A673 (cell line): ENCODE measurements at places on chromosomes 3 and 15. TPM values are rescaled to one million over a fixed set of nuclear protein-coding genes. Genes with fewer than 3 reads are reported as not detected.

EPHB3 gene
- total RNA-seq, result 15.6 and 19.4 TPM in 2 replicates

CGGBP1 gene
- 113 and 120 TPM in 2 replicates for total RNA-seq

ERC2 gene
- total RNA-seq, result 0.90 and 1.4 TPM in 2 replicates

RPP25 gene
- total RNA-seq, result 20.6 and 22.5 TPM in 2 replicates

KCNAB1 gene
- not detected in 2 replicates for total RNA-seq

HRG gene
- total RNA-seq, result not detected in 2 replicates

DNA sequence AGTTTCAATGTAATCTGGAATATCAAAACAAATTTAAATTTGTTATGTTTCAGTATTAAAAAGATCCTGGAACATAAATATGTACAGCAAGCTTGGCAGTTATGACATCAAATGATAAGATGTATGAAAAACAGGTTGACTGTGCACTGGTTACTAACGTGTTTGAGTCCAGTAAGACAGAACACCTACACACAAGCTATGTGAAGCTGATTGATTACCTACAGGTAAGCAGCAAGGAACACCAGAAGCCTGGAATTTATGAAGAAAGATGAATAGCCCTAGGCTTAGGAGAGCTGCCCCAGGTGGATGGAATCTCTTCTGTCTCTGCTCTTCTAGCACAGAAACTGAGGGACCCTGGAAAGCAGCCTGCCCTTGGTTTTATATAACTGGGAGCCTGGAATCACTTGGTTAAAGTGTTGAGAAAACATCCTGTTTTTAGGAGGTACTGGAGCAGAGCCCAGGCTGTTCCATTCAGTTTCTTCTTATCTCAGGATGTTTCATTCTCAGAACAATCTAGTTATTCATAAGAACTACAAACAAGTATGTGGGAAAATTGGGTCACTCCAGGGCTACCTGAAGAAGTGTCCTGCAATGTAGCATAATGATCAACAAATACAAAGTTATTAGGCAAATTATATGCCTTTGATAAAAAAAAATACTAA is 36.3 kb downstream of the SLITRK3 start:
- no peaks in the 10 kb centered on the region for H3K36me3 ChIP-seq
- H3K27me3 ChIP-seq, result no peaks in the 10 kb centered on the region
- no peaks in the 10 kb centered on the region for H3K4me1 ChIP-seq
- no peak overlapping the region for H3K4me3 ChIP-seq
- no peak overlapping the region for H3K27ac ChIP-seq
- DNase-seq, result no peak

GRCh38 chr3:139491966-139492365 is 15.7 kb upstream of the RBP2 start:
- H3K4me1 ChIP-seq, result no peaks in the 10 kb centered on the region
- no peak overlapping the region for H3K27ac ChIP-seq
- peak; percentile 15 for DNase-seq
- peaks cover 9% of the 10 kb centered on the region for H3K27me3 ChIP-seq
- no peaks in the 10 kb centered on the region for H3K36me3 ChIP-seq

DNA sequence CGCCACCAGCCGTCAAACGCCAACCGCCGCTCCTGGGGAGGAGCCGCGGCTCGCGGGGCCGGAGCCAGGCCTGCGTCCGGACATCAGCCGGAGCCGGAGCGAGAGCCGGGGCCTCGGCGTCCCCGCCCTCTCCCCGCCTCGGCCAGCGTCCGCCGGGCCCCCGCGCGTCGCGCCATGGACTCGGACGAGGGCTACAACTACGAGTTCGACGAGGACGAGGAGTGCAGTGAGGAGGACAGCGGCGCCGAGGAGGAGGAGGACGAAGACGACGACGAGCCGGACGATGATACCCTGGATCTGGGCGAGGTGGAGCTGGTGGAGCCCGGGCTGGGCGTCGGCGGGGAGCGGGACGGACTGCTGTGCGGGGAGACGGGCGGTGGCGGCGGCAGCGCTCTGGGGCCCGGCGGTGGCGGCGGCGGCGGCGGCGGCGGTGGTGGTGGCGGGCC is 359 bp downstream of the ARIH1 start:
- H3K4me3 ChIP-seq, result peak overlapping the region; percentile 96
- peak; percentile 37 for DNase-seq
- peak overlapping the region; percentile 99 for H3K27ac ChIP-seq
- peaks cover 28% of the 10 kb centered on the region for H3K36me3 ChIP-seq

DNA sequence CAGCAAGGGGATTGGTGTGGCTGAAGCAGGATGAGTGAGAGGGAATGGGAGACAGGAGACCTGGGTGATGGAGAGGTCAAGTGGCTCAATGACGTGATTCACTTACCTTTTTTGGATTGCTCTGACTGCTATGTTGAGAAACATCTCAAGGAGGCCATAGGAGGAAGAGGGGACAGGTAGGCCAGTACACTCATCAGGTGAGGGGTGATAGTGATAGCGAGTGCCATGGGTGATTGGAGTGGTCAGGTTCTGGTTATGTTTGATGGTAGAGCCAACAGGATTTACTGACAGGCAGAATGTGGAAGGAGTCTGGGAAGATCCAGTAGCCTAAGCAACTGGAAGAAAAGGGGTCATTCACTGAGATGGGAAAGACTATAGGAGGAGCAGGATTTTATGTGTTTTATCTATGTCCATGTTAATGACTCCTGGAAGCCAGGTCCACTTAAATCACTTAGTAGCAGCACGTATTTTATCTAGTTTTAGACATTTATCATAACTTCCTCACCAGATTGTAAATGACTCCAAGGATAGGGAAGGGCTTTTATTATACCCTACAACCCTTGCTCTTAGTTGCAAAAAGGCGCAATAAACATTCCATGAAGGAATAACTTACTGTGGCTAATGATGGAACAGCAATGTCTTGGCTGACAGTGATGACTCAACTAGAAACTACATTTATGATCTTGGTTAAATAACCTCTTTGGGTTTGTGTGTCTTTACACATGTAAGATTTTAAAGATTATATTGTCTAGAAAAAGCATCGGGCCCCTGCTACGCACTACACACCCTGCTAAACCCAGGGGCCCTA is 119.8 kb upstream of the RNF7 start:
- H3K36me3 ChIP-seq, result no peaks in the 10 kb centered on the region
- no peaks in the 10 kb centered on the region for H3K27me3 ChIP-seq
- H3K4me1 ChIP-seq, result no peaks in the 10 kb centered on the region
- DNase-seq, result no peak
- H3K27ac ChIP-seq, result no peak overlapping the region
- no peak overlapping the region for H3K4me3 ChIP-seq

DNA sequence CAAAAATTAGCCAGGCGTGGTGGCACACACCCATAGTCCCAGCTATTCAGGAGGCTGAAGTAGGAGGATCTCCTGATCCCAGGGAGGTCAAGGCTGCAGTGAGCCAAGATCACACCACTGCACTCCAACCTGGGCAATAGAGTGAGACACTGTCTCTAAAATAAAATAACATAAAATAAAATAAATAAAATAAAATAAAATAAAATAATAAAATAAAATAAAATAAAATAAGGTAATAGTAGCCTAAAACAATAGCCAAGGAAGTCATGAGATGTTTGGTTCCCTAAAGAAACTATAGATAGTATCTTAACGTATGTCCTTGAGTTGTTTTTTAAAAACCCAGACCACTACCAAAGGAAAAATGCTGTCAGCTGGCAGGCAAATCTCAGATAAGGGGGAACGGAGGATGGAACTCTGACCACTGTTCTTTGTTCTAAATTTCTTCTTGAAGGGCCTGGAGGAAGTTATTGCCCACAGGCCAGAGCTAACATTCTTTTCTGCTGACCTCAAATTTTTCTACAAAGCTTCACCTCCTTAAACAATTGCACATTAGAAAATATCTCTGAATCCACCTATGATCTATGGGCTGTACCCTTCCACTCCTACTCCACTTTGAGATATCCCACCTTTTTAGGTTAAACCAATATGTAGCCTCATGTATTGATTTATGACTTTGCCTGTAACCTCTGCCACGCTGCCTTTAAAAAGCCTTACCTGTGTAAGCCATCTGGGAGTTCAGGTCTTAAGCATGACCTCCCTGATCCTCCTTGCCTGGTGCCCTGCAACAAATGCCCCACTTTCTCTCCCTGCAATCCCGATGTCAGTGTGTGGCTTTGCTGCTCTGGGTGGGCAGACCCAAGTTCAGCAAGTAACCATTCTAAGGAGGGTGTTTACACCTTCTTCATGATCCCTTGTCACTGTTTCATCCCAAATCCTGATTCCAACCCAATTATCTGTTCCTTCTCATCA is 126.2 kb upstream of the BHLHE40 start:
- no peak overlapping the region for H3K27ac ChIP-seq
- no peaks in the 10 kb centered on the region for H3K27me3 ChIP-seq
- no peak overlapping the region for H3K4me3 ChIP-seq
- DNase-seq, result no peak

DNA sequence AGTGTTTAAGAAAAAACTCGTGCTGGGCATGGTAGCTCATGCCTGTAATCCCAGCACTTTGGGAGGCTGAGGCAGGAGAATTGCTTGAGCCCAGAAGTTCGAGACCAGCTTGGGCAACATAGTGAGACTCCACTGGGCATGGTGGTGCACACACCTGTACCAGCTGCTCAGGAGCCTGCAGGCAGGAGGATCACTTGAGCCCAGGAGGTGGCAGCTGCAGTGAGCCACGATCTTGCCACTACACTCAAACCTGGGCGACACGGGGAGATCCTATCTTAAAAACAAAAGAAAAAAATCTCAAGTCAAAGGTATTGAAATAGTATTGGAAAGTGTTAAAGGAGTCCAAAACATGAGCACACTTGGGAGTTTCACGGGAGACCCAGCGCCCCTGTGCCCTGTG is 14.0 kb downstream of the KLF13 start:
- H3K4me1 ChIP-seq, result peaks cover 25% of the 10 kb centered on the region
- no peaks in the 10 kb centered on the region for H3K27me3 ChIP-seq

DNA sequence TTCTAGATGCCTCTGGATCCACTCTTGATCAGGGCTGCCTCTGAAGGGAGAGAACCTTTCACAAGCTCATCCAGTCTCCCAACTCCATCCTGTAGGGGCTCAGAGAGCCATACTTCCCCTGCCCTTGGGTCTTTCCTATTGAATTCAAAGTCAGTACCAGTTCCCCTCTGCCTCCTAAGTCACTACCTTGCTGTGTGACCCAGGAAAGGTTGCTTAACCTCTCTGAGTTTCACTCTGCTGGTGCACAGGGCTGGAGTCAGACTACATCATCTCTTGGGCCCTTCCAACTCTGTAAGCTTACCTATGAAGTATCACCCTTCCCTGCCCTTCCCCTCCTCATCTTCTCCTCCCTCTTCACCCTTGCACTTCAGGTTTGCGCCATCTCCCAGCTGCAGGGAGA is 117.9 kb downstream of the MEGF11 start:
- H3K36me3 ChIP-seq, result no peaks in the 10 kb centered on the region
- H3K4me1 ChIP-seq, result peaks cover 14% of the 10 kb centered on the region
- no peaks in the 10 kb centered on the region for H3K27me3 ChIP-seq
- no peak overlapping the region for H3K4me3 ChIP-seq
- no peak overlapping the region for H3K27ac ChIP-seq

DNA sequence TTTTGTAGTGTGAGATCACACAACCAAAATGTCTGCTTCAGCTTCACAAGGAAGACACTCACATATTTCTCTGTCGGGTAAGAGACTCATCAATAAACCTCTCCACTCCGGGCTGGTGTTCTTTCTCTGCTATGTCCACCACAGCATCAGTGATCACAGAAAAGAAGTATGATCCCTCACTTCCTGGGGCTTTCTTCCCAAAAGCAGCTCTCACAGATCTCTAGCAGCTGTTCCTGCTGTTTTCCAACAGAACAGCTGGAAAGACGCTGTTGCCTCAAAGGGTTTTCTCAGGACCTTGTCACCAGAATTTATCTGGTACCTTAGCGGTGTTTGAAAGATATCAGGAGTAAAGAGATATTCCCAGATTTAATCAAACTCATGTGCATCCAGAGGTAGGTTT is 46.4 kb downstream of the GATM start:
- H3K4me1 ChIP-seq, result no peaks in the 10 kb centered on the region
- DNase-seq, result no peak
- H3K36me3 ChIP-seq, result no peaks in the 10 kb centered on the region
- H3K27me3 ChIP-seq, result no peaks in the 10 kb centered on the region

DNA sequence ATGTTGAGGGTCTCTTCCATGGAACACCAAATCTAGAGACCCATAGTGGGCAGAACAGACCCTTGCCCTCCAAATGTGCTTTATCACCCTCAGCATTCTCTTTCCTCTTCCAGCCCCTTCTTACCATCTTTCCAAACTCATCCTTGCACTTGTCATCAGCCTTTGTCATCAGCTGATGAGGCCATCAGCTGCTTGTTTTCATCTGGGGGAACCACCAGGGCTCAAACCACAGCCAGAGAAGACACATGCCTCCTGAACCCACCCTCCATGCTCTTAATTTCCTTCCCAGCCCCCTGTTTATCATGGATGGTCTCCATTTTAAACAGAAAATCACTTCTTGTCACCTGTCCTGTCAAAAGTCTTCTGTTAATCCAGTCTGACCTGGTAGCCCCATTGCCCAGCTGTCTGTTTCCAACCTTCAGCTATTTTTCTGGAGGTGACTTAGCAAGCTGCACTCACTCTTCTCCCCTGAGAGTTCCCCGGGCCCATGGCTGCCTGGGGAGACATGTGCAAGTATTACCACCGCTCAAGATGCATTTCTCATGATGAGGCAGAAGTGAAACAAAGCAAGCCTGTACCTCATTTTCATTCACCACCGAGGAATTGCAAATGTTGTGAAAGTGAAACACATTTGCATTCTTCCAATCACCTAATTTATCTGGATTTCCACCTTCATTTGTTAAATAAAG is 14.7 kb upstream of the SYNM start:
- no peaks in the 10 kb centered on the region for H3K27me3 ChIP-seq
- no peak for DNase-seq
- H3K4me1 ChIP-seq, result no peaks in the 10 kb centered on the region
- no peak overlapping the region for H3K4me3 ChIP-seq
- H3K27ac ChIP-seq, result no peak overlapping the region

- H3K27me3 ChIP-seq, result no peaks in the 10 kb centered on the region
- no peaks in the 10 kb centered on the region for H3K4me1 ChIP-seq
- peak; percentile 0 for DNase-seq
- no peak overlapping the region for H3K4me3 ChIP-seq
Measured at GRCh38 chr3:56536735-56537134, 20.2 kb upstream of the CCDC66 start.

GRCh38 chr3:43062564-43063040 is 43.3 kb downstream of the POMGNT2 start:
- no peak for DNase-seq
- no peak overlapping the region for H3K27ac ChIP-seq
- no peaks in the 10 kb centered on the region for H3K4me1 ChIP-seq
- no peaks in the 10 kb centered on the region for H3K36me3 ChIP-seq
- no peaks in the 10 kb centered on the region for H3K27me3 ChIP-seq

GRCh38 chr3:37902674-37903073 is 41.0 kb downstream of the CTDSPL start:
- no peak for DNase-seq
- H3K27me3 ChIP-seq, result no peaks in the 10 kb centered on the region
- no peak overlapping the region for H3K4me3 ChIP-seq
- no peaks in the 10 kb centered on the region for H3K36me3 ChIP-seq

DNA sequence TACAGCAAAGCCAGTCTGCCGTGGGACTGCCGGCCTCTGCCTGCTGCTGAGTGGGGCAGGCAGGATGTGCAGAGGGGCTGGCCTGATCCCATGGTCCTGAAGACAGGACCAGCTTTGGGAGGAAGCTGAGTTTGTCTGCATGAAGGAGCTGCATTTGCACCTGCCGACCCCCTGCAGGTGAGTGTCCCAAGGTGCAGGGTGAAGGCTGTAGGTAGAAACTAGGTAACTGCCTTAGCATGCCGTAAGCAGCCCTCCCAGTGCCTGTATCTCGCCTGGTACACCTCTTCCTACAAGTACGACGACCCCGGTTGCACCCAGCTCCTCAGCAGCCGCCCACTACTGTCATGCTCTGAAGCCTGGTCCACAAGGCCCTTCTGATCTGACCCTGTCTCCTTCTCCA is 34.9 kb downstream of the AMOTL2 start:
- H3K27ac ChIP-seq, result no peak overlapping the region
- H3K27me3 ChIP-seq, result no peaks in the 10 kb centered on the region
- no peak for DNase-seq
- no peak overlapping the region for H3K4me3 ChIP-seq
- H3K36me3 ChIP-seq, result no peaks in the 10 kb centered on the region
- H3K4me1 ChIP-seq, result peaks cover 3% of the 10 kb centered on the region
